Activated CD8-positive, alpha-beta memory T cell treated with anti-CD3 and anti-CD28 coated beads for 4 hours (primary cell): ENCODE measurements at places on chromosomes 12 and 14.

- DNase-seq = no peak
Observed at GRCh38 chr12:104672501-104673265, 215.9 kb downstream of the CHST11 start.

- DNase-seq = no peak
Observed at GRCh38 chr14:67746927-67747326, 45.2 kb downstream of the RDH12 start.

- no peak for DNase-seq
Observed at GRCh38 chr12:119229837-119230236, 51.1 kb downstream of the HSPB8 start.

DNA sequence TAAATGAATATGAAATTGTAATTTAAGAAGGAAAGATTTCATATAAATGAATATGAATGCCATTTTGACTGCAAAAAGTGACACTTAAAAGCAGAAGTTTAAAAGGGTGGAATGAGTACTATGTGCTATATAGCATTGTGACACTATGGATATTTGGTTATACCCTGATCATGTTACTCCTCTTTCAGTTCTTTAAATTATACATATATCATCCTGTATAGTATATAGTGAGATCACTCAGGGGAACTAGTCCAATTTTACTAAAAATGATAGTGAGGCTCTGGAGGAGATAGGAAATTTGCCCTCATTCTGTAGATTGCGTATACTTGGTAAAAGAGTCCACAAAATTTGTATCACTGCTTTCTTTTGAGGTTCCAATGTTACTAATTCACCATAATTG lies 155.7 kb upstream of the BTG1 start:
- no peak for DNase-seq

GRCh38 chr14:55303691-55304145 lies 32.5 kb downstream of the FBXO34 start:
- no peak for DNase-seq

DNA sequence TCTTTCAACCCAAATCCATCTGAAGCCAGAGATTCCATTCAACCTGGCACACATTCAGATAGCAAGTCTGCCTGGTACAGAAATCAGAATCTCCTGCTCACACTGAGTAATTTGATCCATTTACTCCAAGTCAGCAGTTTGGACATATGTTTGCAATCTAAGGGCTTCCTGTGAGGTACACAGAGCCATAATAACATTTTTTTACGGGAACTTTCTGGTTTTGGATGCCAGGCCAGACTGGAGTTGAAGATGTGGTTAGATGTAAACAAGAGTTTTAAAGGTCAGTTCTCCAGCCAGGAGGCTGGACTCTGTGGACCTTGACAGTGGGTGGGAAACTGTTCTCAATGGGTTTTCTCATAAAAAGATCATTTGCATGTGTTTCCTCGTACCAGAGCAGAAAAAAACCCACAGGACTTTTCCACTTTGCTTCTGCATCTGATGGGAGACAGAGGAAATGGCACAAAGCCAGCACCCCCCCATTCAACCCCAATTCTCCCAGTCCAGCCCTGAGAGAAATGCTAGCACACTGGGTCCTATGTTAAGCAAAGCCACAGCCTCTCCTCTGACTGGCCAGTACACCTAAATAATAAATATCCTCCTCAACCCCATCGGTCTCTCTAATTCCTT lies 17.7 kb upstream of the TSPAN11 start:
- no peak for DNase-seq

DNA sequence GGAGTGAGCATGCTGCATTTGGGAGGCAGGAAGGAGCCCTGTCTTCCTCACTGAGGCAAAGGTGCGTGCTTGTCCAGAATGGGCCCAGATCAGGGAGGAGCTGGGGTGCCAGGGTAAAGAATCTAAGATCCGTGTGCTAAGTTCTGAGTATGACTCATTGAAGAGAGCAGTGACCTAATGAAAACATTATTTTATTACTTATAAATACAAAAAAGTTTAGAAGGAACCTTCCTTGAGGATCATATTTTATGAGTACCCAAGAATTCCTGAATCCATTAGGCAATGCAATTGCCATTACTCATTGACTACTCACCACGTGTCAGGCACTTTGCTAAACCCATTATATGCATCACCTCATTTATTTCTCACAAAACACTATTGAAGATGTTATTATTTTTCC lies 264.7 kb downstream of the EGLN3 start:
- DNase-seq = no peak

DNA sequence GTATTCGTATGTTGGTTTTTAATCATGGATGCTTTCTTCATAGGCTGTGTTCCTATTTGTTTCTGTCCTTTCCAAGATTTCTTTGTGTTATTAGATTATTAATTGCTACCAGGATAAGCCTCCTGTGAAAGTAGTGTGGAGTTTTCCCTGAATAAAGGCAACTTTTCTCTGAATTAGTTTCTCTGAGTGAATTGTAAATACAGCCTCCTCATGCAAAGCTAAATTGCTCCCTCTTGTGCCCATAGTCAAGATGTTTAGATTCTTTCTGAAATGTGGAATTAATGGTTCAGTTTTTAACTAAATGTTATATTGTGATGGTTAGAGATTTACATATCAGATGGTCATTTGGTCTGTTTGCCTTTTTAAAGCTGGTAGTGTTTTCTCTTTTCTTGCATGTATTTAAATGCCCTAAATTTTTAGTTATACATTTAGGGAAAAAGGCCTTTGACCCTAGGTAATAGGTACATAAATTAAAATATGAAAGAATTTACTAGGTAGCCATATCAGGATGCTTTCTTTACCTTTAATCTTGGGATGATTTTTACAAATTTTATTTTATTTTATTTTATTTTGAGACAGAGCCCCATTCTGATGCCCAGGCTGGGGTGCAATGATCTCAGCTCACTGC lies 8.9 kb downstream of the APAF1 start:
- no peak for DNase-seq

GRCh38 chr14:90999299-90999698 lies 61.1 kb downstream of the RPS6KA5 start:
- no peak for DNase-seq

DNA sequence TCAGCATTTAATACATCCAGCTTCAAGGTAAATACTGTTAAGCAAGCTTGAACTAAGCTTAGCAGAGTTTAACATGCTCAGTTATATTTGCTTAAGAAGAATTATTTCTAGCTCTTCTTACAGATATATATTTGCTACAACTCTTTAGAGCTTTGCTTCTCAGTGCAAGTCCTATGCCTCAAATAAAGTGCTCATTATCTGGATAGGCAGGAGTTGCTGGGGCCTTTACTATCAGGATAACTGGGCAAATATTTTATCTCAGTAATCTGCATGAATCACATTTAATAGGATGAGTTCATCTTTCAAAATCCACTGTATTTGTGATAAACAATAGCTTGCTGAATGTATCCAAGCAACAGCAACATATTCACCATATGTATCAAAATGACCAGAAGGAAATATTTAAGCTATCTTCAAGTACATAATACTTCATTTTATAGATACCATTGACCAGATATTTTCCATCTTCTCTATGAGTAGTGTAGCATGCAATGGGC lies 187.6 kb downstream of the NOVA1 start:
- DNase-seq = no peak

DNA sequence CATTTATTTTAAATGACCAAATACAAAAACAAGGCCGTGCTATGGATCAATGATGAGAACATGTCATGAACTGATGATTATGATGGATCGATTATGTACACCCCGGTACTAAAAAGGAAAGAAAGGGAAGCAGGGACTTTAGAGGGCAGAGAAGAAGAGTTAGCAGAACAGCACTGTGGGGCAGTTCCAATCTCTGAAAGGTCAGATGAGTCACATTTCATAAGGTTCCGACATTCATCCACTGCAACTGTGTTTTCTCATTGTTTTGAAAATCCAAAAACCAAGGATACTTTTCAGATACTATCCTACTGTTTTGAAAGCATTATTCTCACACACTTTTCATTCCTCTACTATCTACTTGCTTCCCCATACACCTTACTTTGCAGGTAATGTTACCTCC lies 169.3 kb downstream of the STXBP6 start:
- no peak for DNase-seq

DNA sequence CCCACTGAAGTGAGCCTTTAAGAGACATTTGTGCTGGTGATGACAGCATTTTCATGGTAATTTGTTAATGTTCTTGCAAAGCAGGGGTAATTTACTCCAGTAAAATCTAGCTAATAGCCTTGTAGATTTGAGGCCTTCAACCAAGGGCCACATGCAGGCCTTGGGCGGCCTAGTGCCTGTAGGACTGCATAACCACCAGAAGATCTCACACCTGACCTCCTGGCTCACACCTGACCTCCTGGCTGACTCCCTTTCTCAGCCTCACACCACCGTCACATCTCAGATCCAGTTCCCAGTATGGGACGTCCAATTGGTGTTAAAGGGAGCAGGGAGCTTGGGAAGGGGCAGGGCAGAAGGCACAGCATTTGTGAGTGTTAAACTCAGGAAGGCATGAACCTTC lies 26.9 kb downstream of the C12orf42 start:
- no peak for DNase-seq

- DNase-seq = no peak
Observed at GRCh38 chr14:96195441-96196081, 9.1 kb upstream of the BDKRB2 start.

DNA sequence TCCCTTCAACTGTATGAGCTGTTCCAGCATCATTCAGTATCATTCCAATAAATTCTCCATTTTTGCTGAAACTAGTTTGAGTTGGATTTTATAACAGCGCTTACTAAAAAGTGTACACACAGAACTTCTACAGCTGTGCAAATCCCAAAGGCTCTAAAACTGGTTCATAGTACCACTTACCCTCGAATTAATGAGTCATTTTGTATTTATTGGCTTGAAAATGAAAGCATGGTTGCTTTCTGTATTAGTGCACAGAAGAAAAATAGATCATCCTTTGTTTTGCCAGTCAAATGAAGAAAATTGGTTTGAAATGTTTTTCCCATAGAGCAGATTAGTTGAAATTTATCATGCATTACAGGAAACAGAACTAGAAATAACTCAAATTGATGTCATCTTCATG lies 268.3 kb upstream of the CPNE8 start:
- DNase-seq = no peak

GRCh38 chr12:2633176-2633824 lies 161.5 kb upstream of the FKBP4 start:
- no peak for DNase-seq

DNA sequence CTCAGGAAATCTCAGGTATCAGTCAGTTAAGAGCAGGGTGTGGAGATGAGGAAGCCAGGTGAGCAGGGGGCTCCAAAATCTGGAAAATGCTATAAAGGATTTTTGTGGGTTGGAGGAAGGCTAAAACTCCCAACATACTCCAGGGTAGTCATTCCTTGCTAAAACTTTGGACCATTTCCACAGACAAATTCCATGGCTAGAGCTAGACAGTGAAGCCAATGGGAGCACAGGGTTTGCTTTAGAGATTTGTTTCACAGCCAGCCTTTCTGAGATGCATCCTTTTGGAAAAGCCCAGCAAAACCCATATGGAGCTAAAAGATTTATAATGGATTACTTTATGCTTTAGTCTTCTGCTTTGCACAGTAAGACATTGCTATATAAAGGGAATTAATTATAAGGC lies 146.5 kb downstream of the SAMD4A start:
- DNase-seq = no peak

DNA sequence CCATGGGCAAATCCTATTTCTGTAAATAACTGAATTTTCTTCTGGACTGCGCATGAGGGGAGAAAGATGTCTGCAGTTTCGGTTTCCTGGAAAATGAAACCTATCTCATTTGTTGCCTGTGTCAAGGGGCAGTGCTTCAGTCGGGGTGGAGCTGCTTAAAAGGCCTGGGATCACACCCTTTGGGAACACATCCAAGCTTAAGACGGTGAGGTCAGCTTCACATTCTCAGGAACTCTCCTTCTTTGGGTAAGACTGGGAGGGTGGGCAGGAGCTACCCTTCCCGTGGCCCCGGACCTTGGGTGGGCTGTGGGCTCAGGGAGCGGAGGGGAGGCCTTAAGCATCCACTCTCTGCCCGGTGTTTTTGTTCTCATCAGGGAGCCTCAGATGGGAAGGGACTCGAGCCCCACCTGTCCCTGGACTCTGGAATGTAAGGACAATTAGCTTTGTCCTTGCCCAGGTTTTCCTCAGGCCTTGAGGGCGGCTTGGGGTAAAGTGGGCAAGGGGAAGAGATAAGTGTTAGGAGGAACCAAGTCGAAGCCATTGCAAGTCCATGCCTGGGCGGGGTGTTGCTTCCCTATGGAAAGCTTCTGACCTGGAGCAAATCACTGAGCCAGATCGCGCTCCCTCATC lies at the start of gene IFI27:
TSS of gene IFI27 (plus strand) at position 185 of the 630 bp plus-strand sequence.
- DNase-seq = no peak

DNA sequence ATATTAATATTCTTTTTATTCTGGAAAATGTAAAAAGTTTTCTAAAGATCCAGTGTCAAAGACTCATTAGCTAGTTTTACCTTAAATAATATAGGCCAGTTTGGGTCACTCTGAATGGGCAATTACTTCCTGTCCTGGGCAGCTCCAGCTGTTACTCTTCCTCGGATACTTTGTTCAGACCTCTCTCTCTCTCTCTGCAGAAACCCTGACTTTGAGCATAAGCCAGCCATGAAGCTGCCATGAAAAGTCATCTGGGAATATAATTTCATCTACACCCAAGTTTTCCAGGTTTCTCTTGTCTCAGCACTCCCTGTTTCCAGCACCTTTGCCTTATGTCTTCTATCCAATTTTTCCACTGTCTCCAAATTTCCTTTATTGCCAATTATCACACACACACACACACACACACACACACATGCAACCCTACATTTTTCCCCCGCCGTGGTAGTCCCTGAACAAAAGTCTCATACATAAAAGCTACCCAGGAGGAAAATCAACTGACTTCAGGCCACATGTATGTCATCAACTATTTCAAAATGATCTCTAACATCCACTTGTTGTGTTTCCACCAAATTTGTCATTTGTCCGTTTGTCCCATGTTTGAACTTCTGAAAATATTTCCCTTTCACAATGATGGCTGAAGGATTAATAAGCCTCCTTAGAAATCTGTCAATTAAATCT lies 318.1 kb downstream of the SSPN start:
- DNase-seq = no peak

DNA sequence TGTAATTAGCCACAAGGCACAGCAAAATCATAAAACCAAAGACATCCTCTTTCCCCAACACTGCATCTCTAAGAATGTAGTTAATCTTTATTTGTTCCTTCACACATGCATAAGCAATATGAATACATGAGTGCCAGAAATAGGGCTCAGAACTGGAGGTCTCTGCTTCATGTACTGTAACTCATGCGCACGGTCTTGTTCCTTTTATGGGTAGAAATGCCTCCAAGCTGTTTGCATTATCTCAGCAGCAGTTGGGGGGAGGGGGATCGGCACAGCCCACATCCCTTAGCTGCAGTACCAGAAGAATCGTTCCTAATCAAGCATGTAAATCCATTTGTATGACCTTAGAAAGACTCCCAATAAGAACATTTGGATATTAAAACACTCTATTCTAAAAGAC lies 20.0 kb downstream of the RHOJ start:
- DNase-seq = no peak
